ENCODE measurements at places on chromosomes 3 and 15.

- DNase-seq = no peak
These were observed 44.4 kb upstream of the SPTSSB start for GRCh38 chr3:161415506-161416231.

GRCh38 chr3:71389911-71390573, 193.5 kb downstream of the FOXP1 start:
- no peak for DNase-seq

GRCh38 chr3:197753263-197753662, 3.6 kb downstream of the FYTTD1 start:
- no peak for DNase-seq

- no peak for DNase-seq
These were observed 12.5 kb downstream of the CHDH start for GRCh38 chr3:53833700-53834099.

GRCh38 chr15:26665957-26666791, 106.7 kb downstream of the GABRB3 start:
- DNase-seq = no peak

- DNase-seq = peak; percentile 34
These were observed at the start of gene RASSF1 for GRCh38 chr3:50340448-50341329. RASSF1 (minus strand) TSS chr3:50340836; CDS start chr3:50340805, 31 bp downstream.

DNA sequence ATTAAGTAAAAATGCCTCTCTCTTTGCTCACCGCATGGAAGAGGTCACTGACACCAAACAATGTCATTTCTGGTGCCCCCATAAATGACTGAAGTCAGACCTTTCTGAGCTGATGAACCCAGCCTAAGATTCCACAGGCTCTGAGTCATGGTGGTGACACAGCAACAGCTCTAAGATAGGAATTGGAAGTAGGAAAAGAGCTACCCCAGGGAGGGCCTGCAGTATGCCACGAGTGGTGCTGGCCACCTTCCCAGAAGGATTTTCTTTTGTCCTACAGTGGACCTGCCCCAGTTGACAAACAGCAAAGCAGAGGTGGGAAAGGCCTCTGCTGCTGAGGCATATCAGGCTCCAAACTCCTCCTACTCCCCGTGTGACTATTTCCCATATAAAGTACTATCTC, 208.1 kb downstream of the MINAR1 start:
- no peak for DNase-seq

GRCh38 chr3:125150525-125151441, 61.8 kb downstream of the SLC12A8 start:
- peak; percentile 16 for DNase-seq

DNA sequence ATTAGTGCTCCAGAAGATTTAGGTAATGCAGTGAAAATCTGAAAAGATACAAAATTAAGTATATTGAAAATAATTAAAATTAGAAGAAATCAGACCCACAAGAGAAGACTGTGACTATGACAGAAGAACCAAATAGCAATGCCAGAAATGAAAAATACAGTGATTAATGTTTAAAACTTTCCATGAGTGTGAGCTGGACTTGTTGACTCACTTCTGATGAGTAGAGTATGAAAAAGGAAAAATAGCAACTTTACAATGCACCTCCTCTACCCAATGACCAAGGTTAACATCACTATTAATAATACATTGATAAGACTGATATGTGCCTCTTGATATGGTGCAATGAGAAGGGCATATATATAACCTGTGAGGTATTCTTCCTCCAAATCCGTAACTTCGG, 39.3 kb upstream of the SLC22A13 start:
- no peak for DNase-seq

DNA sequence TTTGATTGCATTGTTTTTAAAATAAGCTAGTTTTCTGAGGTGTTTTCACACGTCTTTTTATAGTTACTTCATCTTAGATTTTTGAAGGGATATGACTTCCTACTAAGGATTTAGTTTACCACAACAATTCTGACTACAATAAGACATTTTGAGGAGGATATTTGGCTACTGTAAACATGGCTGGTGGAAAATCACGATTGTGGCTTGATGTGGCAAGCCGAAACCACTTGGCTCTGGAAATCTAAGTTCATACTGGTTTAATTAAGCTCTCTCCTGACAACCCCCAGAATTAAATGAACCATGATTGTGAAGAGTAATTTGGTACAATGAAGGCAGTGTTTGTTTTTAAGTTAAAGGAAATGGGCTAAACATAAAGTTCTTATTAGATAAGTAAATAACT, 30.8 kb downstream of the ST3GAL6 start:
- no peak for DNase-seq

DNA sequence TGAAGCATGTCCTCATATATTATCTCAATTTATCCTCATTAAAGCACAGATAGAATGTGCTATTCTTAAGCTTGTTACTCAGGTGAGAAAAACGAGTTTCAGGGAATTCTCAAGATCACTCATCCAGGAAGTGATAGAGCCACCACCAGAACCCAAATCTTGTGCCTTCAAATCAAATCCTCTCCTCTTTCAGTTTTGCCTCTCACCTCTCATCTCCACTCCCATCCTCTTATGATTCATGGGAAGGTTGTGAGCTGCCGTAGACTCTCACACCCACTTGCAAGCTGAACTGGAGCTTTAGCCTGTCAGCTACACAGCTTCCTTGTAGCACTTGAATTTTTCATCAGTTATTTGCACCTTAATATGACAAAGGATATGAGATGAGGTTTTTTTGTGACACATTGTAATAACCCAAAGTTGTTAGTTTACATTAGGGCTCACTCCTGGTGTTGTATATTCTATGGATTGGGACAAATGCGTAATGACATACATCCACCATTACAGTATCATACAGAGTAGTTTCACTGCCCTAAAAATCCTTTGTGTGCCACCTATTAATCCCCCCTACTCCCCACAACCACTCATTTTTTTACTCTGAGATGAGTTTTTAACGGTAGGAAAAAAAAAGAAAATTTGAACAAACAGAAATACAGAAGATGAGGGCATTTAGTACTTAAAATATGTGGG, 25.7 kb downstream of the GPR15 start:
- DNase-seq = no peak

DNA sequence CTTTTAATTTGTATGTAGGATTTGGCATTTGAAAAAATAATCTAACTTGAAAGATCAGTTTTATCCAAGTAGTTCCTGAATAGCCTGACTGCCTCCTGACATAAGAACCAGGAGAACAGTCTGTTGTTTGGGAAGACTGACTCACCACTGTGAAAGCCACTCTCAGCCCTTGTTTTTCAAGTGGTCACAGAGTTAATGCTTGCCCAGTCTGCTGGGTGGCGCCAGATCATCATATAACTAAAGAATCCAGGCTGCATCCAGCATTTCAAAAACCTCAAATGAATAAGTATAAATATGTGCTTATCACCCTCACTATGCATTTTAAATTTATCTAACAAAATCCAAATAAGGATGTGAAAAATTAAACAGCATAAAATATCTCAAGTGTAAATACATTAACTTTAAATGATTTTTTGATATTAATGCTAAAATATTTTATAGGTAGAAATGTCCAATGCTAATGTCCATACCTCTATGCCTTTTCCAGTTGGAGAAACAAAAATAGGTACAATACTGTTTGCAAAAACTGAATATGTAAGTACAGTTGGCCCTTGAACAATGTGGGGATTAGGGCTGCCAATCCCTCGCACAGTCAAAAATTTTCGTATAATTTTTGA, 26.9 kb upstream of the ZBBX start:
- no peak for DNase-seq

DNA sequence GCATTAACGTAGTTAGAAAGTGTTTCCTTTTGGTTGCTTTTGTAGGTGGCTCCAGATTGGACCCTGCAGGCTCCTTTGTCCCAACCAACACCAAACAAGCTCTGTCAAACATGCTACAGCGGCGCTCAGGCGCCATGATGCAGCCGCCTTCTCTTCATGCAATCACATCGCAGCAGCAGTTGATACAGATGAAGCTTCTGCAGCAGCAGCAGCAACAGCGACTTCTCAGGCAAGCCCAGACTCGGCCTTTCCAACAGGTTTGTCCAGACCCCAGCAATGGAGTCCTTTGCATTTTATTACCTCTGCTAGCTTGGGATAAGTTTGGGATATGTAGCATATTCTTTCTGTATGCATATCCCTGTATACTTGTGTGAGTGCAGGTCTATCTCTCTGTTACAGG, 10.1 kb upstream of the P2RY12 start:
- no peak for DNase-seq

- DNase-seq = peak; percentile 78
These were observed at the start of gene ZNF148 for GRCh38 chr3:125374996-125375941. ZNF148 (minus strand) TSS chr3:125375325; CDS start chr3:125313640, 61,685 bp downstream.

- DNase-seq = no peak
These were observed 14.4 kb downstream of the ABHD17C start for GRCh38 chr15:80709542-80709941.

DNA sequence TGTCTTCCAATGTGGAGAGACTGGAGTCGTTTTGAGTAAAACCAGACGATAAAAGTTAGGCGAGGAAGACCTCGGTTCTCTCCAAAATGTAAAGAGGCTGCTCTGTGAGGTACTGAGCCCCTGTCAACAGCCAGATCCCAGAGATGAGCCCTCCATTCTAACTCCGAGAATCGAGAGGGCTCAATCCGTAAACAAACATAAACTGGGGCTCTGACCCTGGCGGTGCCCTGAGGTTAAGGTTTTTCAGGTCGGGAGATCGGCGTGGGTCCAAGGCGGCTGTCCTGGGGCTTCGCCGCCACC, 417 bp downstream of the TBCCD1 start:
- no peak for DNase-seq

DNA sequence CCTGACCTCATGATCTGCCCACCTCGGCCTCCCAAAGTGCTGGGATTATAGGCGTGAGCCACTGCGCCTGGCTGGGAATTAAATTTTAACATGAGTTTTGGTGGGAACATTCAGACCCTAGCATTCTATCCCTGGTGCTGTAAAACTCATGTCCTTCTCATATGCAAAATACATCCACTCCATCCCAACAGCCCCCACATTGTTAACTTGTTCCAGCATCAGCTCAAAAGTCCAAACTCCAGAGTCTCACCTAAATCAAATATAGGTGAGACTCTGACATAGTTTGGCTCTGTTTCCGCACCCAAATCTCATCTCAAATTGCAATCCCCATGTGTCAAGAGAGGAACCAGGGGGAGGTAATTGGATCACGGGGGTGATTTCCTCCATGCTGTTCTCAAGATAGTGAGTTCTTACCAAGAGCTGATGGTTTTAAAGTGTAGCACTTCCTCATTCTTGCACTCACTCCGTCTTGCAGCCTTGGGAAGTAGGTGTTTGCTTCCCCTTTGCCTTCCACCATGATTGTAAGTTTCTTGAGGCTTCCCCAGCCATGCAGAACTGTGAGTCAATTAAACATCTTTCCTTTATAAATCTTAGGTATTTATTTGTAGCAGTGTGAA, 96.2 kb upstream of the PLCL2 start:
- DNase-seq = no peak

GRCh38 chr3:149850787-149851584, 38.0 kb downstream of the RNF13 start:
- DNase-seq = no peak
